CD4-positive, alpha-beta T cell treated with Interleukin-1 beta for 1 hour (primary cell): ENCODE measurements at places on chromosomes 11 and 22.

GRCh38 chr11:119745112-119745511 is 16.1 kb upstream of the NECTIN1 start:
- no peak for DNase-seq

DNA sequence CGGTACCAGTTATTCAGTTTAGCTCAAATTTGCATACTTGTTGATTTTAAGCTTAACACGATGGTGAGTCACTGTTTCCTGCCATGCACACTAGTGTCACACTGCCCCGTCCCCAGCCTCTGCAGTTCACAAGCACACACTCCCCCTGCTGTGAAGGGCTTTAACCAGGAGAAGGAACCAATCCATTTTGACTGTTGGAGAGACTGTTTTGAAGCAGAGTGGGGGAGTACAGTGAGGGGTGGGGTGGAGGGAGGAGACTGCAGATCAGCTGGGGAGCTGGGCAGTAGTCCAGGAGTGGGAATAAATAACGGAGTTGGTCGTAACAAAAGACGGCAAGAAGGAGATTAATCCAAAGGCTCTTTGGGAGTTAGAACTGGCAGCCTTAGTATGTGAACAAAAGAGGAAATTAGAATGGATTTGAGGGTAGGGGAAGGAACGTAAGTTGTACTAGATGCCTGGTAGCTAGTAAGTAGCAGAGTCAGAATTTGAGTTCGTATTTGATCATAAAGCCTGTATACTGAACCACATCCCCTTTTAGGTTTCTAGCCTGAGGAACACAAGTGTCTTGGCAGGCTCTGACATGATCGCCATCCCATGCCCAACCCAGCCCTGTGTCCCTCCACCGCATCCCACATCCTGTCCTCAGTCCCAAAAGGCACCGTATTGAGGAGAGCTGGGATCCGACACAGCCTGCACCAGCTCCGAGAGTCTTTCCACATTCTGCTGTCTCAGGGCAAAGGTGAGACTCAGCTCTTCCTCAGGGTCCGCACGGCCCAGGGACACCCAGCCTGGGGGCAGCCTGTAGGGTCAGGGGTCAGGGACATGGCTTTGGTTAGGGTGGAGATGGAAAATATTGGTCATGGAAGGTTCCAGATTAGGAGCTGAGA is 862 bp downstream of the TPP1 start:
- peak; percentile 77 for DNase-seq

DNA sequence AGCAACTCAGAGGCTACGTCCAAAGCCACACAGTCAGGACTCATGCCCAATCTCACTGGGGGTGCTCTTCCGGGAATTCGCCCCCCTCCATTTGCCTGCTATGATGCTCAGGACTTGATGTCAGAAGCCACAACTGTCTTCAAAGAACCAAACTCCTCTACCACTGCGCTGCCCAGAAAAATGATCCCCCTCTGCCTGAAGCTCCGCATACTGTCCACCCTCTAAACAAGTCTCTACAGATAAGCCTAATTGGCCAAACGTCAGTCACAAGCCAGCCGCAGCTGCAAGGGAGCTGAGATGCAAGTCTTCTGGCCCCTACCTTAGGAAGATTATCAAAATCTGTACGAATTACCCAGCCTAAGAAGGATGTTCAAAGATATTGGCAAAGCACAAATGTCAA is 294.6 kb downstream of the BUD13 start:
- DNase-seq = no peak

DNA sequence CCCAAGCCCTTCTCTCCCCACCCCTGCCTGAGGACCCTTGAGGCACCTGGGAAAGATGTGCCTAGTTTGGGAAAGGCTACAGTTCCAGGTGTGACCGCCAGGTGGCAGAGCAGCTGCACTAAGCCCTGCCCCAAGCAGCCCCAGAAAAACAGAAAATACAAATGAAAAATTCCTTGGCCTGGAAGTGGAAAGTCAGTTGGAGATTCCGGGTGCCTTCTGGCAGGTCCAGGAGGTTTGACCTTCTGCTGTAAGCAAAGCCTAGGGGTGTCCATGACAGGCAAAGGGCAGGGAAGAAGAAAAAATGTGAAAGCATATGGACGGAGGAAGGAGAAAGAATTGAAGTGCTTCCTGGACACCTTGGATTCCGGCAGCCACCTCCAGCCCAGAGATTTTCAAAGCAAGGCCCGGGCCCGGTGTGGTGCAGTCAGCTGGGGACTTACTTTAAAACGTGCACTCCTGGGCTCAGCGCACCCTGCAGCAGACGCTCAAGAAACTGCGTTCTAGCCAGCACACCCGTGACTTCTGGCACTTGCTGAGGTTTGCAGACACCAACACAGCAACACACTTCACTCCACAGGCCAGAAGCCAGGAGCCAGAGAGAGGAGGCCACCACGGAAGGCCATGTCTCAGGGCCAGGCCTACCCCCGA is 37.3 kb upstream of the SLC22A12 start:
- peak; percentile 42 for DNase-seq

GRCh38 chr22:49850959-49851802 is 2.5 kb upstream of the ZBED4 start:
- no peak for DNase-seq

- no peak for DNase-seq
Measured at GRCh38 chr22:41856469-41856868, 23.6 kb downstream of the SREBF2 start.

- no peak for DNase-seq
Measured at GRCh38 chr11:20004866-20005265, 155.4 kb downstream of the DBX1 start.

DNA sequence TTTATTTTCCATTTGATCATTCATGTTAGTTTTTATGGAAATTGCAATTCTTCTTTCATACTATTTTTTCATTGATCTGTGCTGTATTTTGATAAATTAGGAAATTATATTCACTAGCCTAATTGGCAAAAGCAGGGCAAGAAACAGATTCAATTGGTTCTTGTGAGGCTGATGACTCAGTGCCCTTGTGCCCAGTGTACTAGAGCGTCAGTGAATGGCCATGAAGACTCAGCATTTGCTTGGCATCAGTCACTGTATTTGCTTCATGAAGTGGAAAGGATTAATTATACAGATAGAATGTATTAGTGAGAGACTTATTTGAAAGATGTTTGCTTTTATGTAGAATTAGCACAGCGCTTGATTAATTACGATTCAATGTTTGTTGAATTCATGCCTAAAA is 31.8 kb downstream of the MRGPRX1 start:
- DNase-seq = no peak

GRCh38 chr11:58968251-58968711 is 29.0 kb downstream of the GLYATL1 start:
- DNase-seq = no peak

DNA sequence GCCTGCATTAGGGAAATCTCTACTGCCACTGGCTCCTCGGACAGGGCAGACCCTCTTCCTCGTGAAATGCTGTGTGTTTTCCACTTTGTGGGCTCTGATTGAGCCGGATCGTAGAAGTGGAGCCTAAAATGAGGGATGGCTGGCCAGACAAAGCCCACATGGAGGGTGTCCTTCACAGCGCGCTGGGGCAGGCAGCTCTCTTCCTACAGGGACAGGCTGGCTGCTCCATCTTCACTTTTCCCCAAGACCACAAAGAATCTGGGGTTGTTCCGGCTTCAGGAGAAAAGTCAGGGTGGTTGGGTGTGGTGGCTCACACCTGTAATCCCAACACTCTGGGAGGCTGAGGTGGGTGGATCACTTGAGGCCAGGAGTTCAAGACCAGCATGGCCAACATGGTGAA is 94.9 kb downstream of the MORC2 start:
- DNase-seq = no peak

DNA sequence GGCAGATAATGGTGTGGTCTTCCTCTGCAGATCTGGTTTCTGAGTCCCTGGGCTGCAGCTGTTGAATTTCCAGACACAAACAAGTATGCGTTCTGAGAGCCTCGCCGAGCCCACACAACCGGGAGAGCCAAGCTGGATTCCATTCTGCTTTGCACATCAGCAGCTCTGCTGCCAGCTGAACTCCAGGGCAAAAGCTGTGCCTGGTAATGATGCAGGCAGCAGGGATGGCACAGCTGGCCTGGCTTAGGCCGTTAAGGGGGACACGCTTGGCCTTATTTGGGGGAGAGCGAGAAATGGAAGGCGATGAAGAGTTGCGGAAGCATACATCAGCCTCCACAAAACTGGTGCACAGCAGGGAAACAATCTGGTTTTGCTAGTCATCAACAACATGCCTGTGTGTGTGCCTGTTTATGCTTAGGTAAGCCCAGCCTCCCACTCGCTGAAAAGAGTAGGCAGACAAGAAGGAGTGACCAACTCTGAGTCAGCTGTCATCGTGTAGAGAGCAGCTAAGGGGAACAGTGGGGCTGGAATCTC is 25.1 kb downstream of the ADAMTS8 start:
- DNase-seq = no peak

- DNase-seq = no peak
Measured at GRCh38 chr11:71481101-71481960, 28.3 kb downstream of the NADSYN1 start.
